ENCODE measurements at places on chromosomes 6 and 20.
A peak's percentile ranks its signal among the peaks of the same experiment; 100 is the strongest.

- DNase-seq: no peak
These were observed 108.9 kb downstream of the THEMIS start for GRCh38 chr6:127791779-127792528.

GRCh38 chr6:31749301-31750036 lies 9.7 kb downstream of the MSH5 start:
- no peak for DNase-seq

- DNase-seq: no peak
These were observed 234.4 kb downstream of the SYNE1 start for GRCh38 chr6:152402791-152403190.

GRCh38 chr6:53494076-53494475 lies 50.8 kb downstream of the GCLC start:
- DNase-seq: no peak

DNA sequence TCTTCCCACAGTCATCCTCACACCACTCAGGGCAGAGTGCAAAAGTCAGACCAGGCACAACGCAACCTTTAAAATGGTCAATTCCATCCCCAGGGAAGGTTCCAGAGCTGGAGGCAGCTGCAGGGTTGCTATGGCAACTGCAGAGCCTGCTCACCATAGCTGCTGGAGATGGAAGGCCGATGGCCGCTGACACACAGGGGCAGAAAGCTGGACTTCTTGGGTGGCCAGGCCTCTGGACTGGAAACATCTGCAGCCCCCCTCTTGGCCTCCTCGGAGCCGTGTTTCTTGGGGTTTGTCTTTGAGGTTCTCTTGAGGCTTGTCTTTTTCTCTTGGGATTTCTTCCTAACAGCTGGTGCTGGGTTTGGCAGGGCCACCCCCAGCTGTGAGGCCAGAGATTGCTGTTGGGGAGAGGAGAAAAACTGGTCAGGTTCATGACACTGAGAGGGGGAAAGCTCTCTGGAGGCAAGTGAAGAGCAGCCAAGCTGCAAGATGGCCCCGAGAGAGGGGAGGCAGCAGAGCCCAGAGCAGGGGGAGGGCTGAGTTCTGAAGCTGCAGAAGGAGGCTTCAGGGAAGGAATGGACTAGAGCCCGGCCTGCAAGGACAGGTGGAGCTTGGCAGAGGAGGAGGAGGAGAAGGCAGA lies 10.2 kb downstream of the BNIP5 start:
- DNase-seq: no peak

GRCh38 chr6:158819213-158819976 lies at the start of gene EZR:
TSS of gene EZR (minus strand) at chr6:158819368. CDS start at chr6:158818093, 1,275 bp downstream.
- peak; percentile 64 for DNase-seq

- no peak for DNase-seq
These were observed 65.6 kb downstream of the CDC5L start for GRCh38 chr6:44453146-44453545.

DNA sequence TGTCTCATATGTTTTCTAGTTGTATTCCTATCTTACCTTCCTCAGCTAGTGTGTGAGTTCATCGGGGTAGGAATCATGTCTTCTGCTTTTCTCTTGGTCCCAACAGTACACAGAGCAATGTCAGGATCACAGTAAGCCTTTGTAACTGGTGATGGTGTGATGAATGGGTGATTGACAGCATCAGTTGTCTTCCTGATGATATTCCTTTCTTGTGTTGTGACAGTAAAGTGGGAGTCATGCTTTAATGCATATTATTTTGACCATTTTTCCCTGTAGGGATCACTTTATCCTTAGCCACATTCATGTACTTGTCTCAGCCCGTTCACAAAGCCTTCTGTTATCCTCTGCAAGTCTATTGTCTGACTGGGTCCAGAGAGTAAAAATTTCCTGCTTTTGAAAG lies 501.7 kb downstream of the UTRN start:
- no peak for DNase-seq
